ENCODE measurements at places on chromosomes 3 and 15.
A peak's percentile ranks its signal among the peaks of the same experiment; 100 is the strongest.

DNA sequence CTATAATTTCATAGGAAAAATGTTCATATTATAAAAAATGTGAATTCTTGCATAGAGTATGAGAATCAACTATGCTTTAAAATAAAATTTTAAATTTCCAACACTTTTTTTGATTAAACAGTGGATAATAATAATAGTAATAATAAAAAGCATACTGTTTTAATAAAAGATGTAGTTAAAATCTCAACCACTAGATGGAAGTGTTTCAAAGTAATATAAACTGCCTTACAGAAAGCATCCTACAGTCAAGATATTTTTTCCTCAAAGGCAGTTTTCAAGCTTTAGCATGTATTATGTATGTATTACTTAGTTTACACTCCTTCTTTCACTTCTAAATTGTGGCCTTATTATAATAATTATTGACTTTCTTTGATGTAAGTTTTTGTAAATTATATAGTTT lies 217.5 kb downstream of the CHL1 start:
- DNase-seq, result no peak

- DNase-seq, result no peak
These were observed 48.6 kb downstream of the SNRK start for GRCh38 chr3:43334976-43335375.

DNA sequence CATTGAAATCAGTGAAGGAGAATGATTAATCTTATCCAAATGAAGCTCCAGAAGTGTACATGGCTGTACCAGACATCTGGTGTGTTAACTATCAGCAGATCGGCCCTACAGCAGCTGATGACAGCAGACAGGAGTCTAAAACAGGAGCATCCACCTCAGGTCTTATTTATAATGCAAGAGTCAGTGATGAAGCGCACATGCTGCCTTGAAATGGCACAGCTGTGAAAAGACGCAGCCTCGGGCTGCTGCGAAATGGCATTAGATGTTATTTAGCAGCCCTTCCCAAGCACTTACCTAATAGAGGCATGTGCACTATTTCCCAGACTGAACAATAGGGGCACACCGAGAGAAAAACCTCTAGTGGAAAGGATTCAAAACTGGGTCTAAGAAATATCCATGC lies 472.3 kb upstream of the CBLB start:
- DNase-seq, result no peak

DNA sequence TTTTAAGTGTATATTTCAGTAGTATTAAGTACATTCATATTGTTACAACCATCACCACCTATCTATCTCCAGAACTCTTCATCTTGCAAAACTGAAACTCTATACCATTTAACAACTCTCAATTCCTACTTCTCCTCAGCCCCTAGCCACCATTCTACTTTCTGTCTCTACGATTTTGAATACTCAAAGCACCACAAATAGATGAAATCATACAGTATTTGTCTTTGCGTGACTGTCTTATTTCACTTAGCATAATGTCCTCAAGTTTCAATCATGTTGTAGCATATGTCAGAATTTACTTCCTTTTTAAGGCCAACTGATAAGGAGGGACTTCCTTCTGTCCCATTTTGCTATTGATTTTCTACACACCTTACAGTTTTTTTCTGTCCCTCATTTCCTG lies 593.3 kb downstream of the FHIT start:
- no peak for DNase-seq

GRCh38 chr15:40270246-40270995 lies 12.4 kb downstream of the ANKRD63 start:
- no peak for DNase-seq

DNA sequence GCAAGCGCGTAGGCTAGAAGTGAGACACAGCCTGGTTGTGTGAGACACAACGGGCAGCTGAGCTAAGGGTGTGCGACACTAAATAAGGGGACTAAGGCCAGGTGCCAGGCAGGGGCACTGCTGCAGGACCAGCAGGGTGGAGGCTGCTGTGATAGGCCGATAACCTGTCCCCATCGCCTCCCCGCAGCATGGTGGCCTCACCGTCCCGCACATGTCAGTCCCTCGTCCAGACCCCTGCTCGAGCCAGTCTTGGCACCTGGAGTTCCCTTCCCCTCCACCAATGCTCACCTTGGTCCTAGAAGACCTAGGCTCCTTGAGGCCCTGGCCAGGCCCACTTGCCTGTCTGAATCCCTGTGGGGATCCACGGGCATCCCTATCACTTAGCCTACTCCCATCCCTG lies 96.1 kb downstream of the HMG20A start:
- no peak for DNase-seq

DNA sequence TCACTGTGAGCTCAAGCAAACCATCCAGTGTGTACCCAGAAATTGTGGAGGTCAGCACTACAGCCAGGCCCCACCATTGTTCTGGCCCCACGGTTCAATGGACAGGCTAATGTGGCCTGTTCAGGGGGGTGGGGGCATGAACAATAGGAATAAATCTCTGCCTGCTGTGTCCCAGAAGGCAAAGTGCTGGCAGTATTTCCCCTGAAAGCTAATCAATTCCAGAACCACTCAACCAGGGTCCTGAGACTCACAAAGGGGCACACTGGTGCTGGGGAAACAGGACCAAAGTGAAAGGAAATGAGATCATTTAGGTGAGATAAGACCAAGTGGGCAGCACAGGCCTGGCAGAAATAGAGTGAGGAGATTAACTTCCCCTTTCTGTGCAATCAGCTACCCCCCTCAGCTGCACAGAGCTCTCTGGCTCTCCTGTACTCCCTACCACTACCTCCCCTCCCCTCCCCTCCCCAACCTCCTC lies 11.5 kb downstream of the CRYGS start:
- no peak for DNase-seq

- no peak for DNase-seq
These were observed 488.7 kb upstream of the KCNMB2 start for GRCh38 chr3:178047496-178047895.

DNA sequence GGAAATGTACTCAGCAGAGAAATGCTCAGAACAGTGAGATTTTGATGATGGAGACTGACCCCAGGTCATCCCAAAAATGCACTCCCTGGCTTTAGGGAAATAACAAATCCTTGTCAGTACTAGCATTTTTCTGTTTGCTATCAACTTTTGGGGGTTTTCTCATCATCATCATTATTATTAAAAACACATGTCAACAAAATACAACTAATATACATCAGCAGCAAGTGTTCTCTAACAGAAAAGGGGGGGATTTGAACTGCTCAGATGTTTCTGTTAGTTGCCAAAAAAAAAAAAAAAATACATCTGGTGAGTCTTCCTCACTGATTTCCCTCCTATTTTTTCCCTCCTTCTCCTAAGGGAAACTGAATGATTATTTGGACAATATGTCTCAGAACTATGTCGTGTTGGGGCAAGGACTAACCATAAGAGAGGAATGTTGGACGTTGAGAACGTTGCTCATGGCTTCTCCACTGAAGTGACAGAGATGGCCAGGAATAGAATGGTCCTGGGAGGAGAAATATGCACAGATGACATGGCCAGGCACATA lies 230.0 kb upstream of the MCTP2 start:
- no peak for DNase-seq

DNA sequence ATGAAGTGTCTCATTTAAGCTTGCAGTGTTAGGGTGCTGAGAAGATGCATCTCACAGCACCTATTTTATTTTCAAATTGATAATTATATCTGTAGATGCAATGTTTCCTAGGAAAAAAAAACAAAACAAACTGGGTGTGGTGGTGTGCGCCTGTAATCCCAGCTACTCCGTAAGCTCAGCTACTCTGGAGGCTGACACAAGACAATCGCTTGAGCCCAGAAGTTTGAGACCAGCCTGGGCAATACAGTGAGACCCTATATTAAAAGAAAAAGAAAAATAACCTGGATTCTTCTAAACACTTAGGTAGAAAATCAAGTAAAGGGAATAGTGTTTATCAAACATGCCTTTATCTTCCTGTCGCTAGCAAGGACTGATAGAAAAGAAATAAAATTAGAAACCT lies 1.9 kb downstream of the MINDY2 start:
- peak; percentile 23 for DNase-seq

DNA sequence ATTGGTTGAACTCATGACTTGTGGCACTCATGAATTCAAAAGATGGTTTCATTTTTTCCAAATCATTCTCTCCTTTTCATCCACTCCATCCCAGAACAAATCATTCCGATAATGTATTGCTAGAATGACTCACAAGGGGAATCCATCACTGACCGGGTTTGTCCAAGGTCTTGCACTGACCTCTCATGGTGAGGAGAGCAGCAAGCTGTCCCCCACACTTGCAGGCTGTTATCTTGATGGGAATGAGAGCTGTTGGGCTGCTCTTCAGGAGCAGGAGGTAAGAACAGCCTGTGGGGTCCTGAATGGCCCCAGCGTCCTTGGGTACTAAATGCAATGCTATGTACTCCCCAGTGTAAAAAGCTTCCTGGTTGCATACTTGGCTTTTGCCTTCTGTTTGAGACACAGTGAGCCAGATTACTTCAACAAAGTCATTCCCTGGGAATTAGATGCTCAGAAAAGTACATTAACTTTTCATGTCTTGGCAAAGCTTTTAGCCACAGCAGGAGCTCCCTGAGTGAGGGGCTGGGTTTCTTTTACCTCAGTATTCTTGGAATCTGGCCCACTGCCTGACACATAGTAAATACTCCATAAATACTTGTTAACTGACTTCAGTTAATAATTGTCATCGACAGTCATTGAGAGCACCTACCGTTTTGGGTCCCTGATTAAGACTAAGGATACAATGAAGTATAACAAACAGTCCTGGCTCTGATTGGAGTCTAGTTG lies 24.1 kb downstream of the CCNL1 start:
- no peak for DNase-seq

- no peak for DNase-seq
These were observed 136.5 kb downstream of the PDE8A start for GRCh38 chr15:85118173-85118572.

- no peak for DNase-seq
These were observed 421.9 kb downstream of the MECOM start for GRCh38 chr3:169241630-169241990.

DNA sequence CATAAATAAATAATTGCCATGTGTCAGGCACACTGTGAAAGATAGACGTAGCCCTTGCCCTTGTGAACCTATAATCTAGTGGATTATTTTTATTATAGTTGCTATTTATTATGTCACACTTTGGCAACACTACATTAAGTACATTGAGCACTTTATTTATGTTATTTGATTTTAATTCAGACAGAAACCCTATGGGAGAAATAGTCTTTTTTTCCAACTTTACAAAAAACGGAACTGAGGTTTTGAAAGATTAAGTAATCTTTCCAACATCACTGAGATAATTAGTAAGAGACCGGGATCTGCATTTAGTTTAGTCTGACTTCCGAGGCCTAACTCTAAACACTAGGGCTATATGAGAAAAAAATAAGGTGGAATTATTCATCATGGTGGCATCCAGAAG lies 2.8 kb upstream of the FILIP1L start:
- DNase-seq, result no peak

GRCh38 chr3:165624761-165625160 lies 212.5 kb downstream of the BCHE start:
- DNase-seq, result peak; percentile 53

- no peak for DNase-seq
These were observed 14.0 kb downstream of the PLCH1 start for GRCh38 chr3:155730843-155731242.

- no peak for DNase-seq
These were observed 168.6 kb downstream of the APBA2 start for GRCh38 chr15:29054171-29055045.

- DNase-seq, result no peak
These were observed 9.5 kb upstream of the ADAMTSL3 start for GRCh38 chr15:83644439-83644838.

DNA sequence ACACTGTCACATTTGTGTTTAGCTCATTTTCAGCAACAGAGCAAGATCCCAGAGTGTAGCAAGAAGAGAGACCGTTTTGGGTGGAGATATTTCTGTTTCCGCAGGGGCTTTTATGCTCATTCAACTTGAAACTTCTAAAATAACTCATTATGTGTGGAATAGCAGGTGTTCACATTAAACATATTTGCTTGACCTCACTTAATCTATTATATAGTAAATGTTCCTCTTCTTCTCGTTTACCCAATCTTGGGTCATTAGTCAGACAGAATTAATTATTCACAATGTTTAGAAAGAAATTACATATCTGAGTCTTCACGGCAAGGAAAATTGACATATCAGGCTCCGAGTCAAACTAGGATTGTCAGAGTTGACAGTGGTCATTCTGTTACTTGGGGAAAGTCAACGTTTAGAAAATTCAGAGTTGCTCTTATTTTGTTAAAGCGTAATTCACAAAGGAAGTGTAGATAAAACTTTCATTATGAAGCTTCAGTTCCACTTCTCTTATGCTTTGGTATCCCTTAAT lies 222.9 kb downstream of the TPRG1 start:
- DNase-seq, result peak; percentile 56

DNA sequence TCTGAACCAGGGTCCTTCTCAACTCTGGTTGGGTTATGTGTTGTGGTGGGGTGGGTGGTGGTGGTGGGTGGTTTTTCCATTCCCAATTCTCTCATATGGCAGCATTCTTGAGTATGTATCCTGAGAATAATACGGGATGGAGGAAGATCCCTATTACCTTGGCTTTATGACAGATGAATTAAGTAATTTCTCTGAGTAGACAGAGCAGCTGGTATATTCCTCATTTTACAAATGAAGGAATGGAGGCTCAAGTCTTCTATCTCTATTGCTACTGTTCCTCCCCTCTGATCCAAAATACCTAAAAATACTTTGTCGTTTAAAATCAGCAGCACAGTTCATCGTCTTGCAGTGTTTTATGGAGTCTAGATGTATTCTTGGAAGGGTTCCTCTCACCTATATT lies 10.4 kb downstream of the GYG1 start:
- no peak for DNase-seq

- no peak for DNase-seq
These were observed 67.4 kb downstream of the ATP13A5 start for GRCh38 chr3:193310914-193311723.

- DNase-seq, result no peak
These were observed 252.5 kb downstream of the ISL2 start for GRCh38 chr15:76588811-76589747.

- no peak for DNase-seq
These were observed 21.2 kb upstream of the SUCNR1 start for GRCh38 chr3:151852074-151852811.

DNA sequence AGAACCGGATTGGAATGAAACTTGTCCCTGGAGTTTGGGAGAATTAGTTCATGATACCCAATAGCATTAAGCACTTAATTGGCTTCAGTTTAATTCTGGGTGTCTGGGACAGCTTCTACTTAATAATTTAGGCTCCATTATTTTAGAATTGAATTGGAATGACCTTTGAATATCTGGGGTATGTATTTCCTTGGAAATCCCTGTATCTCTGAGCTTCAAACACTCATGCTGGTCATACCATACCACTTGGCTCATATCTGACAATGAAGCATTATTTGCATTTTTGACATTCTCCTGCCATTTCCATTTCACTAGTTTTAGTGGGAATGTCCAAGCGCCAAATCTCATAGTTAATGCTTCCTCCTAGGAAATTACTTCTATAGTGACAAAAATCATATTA lies 393.1 kb downstream of the DIPK2A start:
- no peak for DNase-seq

GRCh38 chr3:42300778-42301177 lies 34.8 kb upstream of the CCK start:
- no peak for DNase-seq

GRCh38 chr3:72288955-72289691 lies 504.2 kb upstream of the PROK2 start:
- DNase-seq, result peak; percentile 91

GRCh38 chr3:77042882-77043281 lies 3.0 kb downstream of the ROBO2 start:
- DNase-seq, result peak; percentile 80

GRCh38 chr15:42111924-42112323 lies 17.6 kb upstream of the PLA2G4D start:
- DNase-seq, result no peak

- no peak for DNase-seq
These were observed 6.5 kb downstream of the EPHB3 start for GRCh38 chr3:184567946-184568559.

GRCh38 chr3:108319428-108320082 lies 23.2 kb downstream of the HHLA2 start:
- no peak for DNase-seq
